ENCODE measurements at places on chromosomes 11 and 22. TPM values are rescaled to one million over a fixed set of nuclear protein-coding genes. Genes with fewer than 3 reads are reported as not detected.

The MS4A4E gene
- 0.68 TPM for polyA plus RNA-seq

The OR8G1 gene
- polyA plus RNA-seq = not detected

The FAT3 gene
- 6.4 TPM for polyA plus RNA-seq

The POLR2L gene
- polyA plus RNA-seq = 103 TPM

The RFPL1 gene
- 1.1 TPM for polyA plus RNA-seq

The AIFM3 gene
- 0.76 TPM for polyA plus RNA-seq

All from right renal cortex interstitium (tissue), 3 donors.